ENCODE measurements at places on chromosomes 3 and 15. TPM values are rescaled to one million over a fixed set of nuclear protein-coding genes. Genes with fewer than 3 reads are reported as not detected.

The CPEB1 gene
- total RNA-seq = not detected

The ADGRG7 gene
- total RNA-seq = not detected

The CLSTN2 gene
- total RNA-seq = under 0.01 TPM

The KCNMB2 gene
- total RNA-seq = not detected

The CILP gene
- total RNA-seq = 0.28 TPM
